ENCODE measurements at places on chromosomes 4 and X.

GRCh38 chrX:95117556-95117955 is 1443.5 kb downstream of the FAM133A start:
- no peak for DNase-seq

DNA sequence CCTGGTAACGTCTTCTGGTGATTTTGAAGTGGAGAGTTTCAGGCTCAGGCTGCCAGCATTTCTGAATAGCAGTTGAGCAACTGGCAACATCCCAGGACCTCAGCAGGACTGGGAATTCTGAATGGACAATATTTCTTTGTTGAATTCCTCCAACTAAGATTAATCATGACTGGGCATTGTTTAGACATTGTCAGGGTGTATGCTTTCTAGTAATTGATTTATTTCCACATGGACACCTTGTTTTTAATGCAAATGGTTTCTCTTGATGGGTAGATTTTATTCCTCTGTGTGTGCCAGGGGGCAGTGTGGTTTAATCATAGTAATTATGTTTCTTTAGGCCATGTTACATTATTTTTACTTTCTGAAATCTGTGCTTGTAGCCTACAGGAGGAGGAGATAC is 1004.7 kb upstream of the LCORL start:
- no peak for DNase-seq

GRCh38 chrX:48958635-48959094 is 1.3 kb upstream of the OTUD5 start:
- no peak for DNase-seq

GRCh38 chrX:84187533-84188319 is at the start of gene RPS6KA6:
TSS of gene RPS6KA6 (minus strand) at chrX:84188199. CDS start at chrX:84187899, 300 bp downstream.
- no peak for DNase-seq

GRCh38 chr4:11769434-11769833 is 340.7 kb upstream of the HS3ST1 start:
- no peak for DNase-seq

DNA sequence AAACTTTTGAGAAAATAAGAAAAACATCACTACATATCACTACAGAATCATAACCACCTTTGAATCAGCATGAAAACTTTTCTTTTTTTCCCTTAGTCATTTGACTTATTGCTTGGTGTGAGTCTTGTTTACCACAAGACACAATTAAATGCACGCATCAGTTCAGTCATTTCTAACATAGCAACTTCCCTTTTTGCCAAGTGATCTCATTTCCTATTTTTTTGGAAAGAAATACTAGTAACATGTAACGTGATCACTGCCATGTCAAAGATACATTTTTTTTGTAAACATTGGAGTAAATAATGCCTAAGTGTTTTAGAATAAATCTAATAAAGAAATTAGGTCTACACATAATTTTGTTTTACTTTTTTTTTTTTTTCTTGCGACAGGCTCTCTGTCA is 5.1 kb upstream of the CXCL8 start:
- no peak for DNase-seq

- DNase-seq: no peak
Observed at GRCh38 chr4:113086172-113086695, 36.8 kb downstream of the ANK2 start.

- no peak for DNase-seq
Observed at GRCh38 chr4:37623940-37624339, 62.2 kb downstream of the RELL1 start.

- DNase-seq: no peak
Observed at GRCh38 chr4:142242156-142242555, 603.9 kb downstream of the INPP4B start.

- DNase-seq: no peak
Observed at GRCh38 chr4:48141048-48141447, 7.0 kb upstream of the TXK start.

DNA sequence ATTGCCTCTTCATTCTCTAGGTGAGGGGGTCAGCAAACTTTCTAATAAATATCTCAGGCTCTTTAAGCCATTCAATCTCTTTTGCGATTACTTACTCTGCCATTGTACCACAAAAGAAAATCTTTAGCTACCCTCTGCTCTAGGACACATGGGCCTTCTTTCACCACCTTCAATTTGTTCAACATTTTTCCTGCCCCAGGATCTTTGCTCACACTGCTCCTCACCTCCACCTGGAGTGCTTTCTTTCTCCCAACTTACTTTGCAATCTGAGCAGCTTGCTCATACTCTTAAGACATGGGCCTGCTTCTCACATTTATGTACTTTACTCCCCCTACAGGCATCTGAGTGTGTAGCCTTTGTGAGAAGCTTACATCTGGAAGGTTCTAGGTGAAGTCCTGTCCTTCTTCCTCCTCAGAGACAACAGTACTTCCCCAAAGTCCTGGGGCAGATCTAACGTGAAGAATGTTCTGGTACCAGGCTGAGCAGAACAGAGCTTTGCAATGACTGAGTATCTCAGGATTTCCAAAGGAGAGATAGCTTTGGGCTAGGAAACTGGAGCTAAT is 55.0 kb upstream of the PRDM5 start:
- no peak for DNase-seq

GRCh38 chr4:119745351-119745750 is 116.7 kb upstream of the PDE5A start:
- DNase-seq: no peak

GRCh38 chrX:148562846-148563245 is 62.4 kb downstream of the AFF2 start:
- no peak for DNase-seq

- DNase-seq: no peak
Observed at GRCh38 chr4:60033826-60034225, 1166.3 kb upstream of the ADGRL3 start.

DNA sequence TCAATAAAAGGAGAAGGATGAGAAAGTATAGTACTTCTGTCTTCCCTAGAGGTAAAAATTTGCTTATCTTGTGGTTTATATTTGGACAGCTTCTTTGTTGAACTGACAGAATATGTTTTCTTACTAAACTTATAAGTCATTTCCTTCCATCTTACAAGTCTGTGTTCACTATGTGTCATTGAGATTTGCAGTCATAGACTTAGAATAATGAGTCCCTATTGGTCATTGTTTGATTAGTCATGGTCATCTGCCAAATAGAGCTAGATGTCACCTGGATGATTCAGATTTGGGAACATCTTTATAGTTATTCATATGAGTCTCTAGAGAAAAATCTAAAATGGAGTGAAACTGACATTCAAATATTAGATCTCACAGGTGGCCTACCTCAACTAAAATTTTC is 51.5 kb downstream of the SPATA18 start:
- no peak for DNase-seq

DNA sequence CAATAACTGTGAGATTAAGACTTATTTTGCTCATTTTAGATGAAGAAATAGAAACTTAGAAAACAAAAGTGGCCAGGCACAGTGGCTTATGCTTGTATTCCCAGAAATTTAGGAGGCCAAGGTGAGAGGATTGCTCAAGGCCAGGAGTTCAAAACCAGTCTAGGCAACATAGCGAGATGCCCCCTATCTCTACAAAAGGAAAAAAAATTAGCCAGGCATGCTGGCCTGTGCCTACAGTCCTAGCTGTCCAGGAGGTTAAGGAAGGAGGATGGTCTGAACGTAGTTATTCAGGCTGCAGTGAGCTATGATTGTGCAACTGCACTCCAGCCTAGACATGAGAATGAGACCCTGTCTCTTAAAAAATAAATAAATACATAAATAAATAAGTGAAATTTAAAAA is 28.0 kb downstream of the APELA start:
- no peak for DNase-seq

DNA sequence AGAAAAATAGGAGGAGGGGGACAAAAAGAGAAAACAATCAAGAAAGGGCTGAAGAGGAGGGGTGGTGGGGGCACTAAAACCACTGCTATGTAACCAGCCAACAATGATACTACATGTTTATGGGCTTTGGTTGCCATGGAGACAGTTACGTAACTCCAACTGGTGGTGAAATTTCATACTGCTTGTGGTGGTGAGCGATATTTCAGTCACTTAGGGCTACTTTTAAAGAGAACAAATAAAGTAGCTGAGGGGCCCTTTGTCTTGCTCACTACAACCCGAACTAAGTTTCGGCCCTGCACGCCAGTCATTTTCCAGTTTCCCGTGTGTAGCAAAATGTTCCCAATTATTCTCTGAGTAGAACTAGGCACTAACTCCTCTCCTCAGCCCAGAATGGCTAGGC is 275.2 kb upstream of the EDA2R start:
- no peak for DNase-seq

GRCh38 chrX:19462231-19462630 is 53.1 kb downstream of the MAP3K15 start:
- no peak for DNase-seq

DNA sequence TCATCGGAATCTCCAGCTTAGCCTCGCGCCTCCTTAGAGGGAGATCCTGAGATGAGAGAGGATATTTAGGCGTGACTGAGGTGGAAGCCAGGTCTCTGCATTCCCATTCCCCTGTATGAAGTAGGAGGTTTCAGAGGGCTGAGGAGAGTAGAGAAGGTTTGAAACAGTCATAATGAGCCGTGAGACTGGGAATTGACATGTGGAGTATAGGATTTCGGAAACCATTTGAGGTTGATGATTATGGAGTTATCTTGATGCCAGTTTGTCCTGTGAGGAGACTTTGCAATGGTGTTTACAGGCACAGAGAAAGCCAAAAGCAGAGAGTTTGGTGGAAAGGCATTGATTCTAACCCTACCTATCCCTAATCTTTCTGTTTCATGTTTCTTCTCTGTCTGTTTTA is 2.0 kb downstream of the CHST7 start:
- no peak for DNase-seq

GRCh38 chrX:137547291-137547690 is 18.6 kb upstream of the ZIC3 start:
- DNase-seq: no peak

DNA sequence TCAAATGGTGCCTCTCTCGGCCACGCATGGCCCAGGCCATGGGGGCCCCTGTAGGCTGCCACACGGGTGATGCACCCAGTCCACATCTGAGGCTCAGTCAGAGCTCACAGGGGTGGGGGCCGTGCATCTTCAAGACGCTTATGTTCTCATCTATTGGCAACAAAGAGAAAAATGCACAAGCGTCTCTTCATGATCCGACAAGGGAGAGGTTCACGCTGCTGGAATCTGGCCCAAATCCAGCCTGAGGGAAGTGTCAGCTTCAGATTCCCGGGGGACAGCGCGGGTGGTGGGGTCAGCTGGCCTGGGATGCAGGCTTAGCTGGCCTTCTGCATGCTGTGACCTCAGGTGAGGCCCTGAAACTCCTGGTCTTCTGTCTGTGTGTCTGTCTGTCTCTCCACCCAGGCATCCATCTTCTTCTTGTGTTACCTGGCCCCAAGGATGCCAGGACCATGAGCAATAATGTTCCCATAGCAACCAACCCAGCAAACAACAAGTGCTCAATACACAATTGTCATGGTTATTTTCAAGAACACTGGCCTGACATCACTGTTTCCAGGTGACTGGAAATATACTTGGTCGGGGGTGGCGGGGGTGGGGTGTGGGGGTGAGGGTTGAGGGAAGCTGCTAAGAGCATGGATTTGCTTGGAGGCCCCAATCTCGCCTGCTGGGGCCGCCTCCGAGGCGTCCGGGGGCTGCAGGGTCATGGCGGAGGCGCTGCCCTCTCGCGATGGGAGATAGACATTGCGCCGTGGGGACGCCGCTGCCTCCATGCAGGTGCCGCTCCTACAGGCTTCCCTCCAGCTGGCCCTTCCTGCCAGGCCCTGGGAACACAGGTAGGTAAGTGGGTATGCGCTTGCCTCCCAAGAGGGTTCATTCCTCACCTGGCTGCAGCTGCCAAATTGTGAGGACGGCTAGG is 48.3 kb downstream of the ABLIM2 start:
- DNase-seq: no peak

GRCh38 chr4:12884846-12885796 is 599.0 kb downstream of the RAB28 start:
- no peak for DNase-seq

DNA sequence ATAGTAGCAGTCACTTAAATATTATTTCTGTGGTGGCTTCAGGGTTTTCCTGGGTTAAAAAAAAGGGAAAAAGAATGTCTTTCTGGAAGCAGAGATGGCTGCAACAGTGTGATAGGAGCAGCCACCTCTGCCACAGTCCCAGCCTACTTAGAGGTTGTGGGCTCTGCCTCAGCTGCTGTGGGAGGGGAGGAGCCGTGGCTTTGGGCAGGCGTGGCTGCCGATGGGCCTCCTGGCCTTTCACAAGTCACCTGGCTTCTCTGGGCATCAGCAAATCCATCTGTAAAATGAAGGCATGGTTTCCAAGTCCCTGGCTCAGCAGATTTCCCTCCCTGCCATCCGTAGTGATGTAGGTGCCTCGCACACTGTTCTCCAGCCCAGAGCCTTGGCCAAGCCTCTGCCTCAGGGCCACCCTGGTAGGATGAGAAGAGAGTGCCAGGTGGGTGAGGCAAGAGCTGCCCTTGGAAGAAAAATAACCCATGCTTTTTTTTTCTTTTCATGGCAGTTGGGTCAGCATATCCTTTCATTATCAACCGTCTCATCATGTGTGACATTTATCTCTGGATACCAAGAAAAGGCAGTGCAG is 66.1 kb downstream of the PTTG2 start:
- no peak for DNase-seq

DNA sequence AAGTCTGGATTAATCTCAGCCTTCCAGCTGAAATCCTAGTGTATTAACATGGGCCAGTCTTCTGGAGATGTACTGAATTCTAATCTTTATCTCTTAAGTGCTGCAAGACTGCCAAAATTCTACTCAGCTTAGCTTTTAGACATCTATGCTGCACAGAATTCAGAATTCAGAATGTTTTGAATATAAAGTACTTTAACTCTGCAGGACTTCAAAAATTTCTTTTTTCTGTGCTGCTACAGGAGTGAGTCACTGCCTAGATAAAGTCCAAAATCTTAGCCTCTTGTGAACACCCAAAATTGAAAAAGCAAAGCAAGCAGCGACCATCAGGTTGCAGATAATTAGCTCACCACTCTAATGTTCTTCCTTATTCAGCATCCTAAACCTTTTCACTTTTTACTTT is 1092.6 kb upstream of the PCDH10 start:
- no peak for DNase-seq

- no peak for DNase-seq
Observed at GRCh38 chrX:68994135-68994890, 165.5 kb downstream of the EFNB1 start.

DNA sequence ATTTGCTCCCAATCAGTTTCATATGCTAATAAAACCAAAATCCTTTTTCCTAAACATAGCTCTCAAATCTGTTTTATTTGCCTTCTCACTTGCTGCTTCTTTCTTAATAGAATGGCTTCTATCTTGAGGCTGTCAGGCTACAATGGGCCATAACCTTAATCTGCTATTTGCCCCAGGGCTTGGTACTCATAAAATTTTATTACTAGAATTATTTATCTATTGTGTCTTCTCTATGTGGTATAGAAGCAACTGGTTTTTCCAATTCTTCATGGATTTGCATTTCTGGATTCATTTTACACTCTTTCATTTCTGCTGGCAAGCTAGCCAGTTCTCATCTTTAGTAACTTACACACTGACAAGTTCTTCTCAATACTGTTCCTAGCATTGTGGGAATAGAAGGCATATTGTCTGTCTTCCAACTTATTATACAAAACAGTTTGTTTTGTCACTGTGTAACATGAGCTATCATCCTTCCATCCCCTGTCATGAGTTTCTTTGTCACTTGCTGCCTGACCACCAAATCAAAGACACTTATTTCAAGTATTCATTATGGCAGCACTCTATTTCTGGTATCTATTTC is 96.6 kb upstream of the KCNIP4 start:
- DNase-seq: no peak

GRCh38 chr4:15479089-15479912 is 9.6 kb downstream of the CC2D2A start:
- DNase-seq: no peak

- DNase-seq: no peak
Observed at GRCh38 chr4:7956270-7956808, 16.7 kb upstream of the AFAP1 start.

All from activated T-cell treated with anti-CD3 and anti-CD28 coated beads for 4 hours (primary cell).